ENCODE measurements at places on chromosomes 2 and 18.

GRCh38 chr2:216424274-216424673 lies 12.0 kb downstream of the SMARCAL1 start:
- no peak for DNase-seq

DNA sequence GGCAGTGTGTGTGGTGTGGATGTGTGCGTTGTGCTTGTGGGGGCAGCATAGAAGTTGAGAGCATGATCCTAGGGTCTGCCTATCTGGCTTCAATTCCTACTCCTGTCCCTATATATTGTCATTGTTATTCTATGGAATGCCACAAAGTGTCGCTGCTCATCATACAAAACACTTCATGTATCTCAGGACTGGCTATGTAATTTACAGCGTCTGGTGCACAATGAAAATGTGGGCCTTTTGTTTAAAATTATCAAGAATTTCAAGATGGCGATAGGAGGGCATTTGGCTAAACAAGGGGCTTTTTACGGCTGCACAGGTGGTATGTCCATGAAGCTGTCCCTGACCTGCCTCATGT lies 3.4 kb downstream of the SERPINB2 start:
- no peak for DNase-seq

GRCh38 chr2:227204452-227204851 lies 40.0 kb downstream of the COL4A3 start:
- DNase-seq = no peak

DNA sequence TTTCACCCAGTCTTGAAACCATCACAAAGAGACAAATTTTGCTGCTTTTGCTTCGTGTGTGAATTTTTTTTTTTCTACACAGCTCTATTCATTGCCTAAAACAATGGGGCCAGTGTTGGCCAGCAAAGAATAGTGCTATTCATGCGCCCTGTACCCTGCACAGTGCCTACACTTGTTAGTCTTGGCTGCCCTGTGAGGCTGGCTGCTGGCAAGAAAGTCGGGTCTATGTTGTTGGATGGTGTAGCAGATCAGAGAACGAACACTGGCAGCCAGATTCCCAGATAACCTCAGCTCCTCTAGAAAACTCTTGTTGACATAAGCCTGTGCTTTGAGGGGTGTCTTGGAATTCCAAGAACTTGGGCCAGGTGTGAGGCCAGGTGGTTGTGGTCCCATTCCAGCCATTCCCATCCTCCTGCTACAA lies 455.7 kb upstream of the TCF4 start:
- no peak for DNase-seq

- DNase-seq = no peak
These were observed 1.4 kb downstream of the STARD7 start for GRCh38 chr2:96207073-96207773.

DNA sequence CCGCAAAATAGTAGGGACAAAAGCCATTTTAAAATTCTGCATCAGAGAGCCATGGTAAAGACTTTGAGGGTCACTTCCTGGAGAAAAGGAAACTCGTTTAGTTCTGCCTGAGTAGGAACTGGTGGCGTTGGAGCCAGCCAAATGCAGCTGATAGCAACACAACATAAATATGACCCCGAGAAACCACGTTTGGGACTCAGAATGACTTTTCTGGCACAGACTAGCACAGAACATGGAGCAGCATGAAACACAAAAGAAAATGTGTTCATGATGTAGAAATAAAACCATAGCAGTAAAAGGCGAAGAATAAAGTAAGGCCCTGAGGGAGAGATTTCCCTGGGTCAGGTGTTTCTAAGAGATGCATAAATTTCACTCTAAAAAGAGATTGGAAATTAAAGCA lies 149.2 kb upstream of the KLHL29 start:
- DNase-seq = no peak

GRCh38 chr18:10055125-10055750 lies 141.4 kb downstream of the VAPA start:
- no peak for DNase-seq

- DNase-seq = no peak
These were observed 91.8 kb downstream of the KLHL29 start for GRCh38 chr2:23476786-23477185.

DNA sequence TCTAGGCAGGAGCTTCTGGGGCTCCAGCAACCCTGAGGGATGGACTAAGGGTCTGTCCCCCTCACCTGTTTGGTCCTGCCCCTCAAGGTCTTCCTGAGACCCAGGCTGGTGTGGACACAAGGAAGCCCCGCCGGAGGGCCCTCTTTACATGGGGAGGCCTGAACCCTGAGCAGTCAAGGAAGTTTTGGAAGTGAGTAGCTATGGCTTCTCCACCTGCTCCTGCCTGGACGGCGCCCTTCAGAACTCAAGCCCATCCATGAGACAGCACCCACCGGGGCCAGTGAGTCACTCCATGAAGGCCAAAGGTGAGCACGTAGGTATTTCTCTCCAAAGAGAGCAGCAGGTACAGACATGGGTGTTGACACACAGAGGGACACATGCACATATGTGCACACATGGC lies 98.2 kb upstream of the CTDP1 start:
- DNase-seq = no peak

- no peak for DNase-seq
These were observed 194.8 kb downstream of the ZEB2 start for GRCh38 chr2:144325086-144325485.

DNA sequence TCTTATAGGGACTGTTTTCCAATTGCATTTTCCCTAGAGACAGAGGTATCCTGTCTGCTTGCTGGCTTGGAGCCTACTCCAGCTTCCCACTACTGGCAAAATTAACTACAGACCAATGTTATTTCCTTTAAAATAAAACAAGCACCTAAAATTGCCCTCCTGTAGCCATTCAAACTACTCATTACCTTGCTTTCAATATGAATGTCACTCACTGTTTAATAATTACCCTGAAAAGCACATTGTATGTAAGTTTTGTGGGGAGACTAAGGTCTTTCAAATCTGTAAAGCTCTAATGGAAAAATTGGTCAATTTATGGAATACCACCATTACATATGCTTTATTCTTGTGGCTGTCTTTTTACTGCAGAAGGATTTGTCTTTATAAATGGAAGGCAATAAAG lies 87.3 kb downstream of the DOCK10 start:
- DNase-seq = no peak

GRCh38 chr2:121398853-121399252 lies 113.9 kb upstream of the TFCP2L1 start:
- DNase-seq = no peak

DNA sequence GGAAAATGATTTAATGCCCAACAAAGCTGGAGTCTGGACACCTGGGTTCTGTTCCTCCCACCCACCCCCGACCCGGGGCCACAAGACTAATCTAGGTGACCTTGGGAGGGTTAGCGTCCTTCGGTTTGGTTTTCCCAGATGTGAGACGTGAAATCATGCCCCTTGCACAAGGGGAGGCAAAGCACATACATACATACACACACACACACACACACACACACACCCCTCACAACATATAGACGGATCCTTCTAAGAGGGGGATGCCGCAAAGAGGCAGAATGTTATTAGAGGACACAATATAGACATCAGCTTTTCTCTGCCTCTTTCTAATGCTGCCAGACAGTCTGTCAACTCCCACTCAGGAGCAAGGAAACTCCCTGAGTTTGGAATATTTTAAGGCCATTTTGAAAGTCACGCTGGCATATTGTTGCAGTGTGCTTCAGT lies 616 bp upstream of the RBMS1 start:
- DNase-seq = no peak

GRCh38 chr2:3341336-3341735 lies 36.3 kb downstream of the EIPR1 start:
- DNase-seq = no peak

GRCh38 chr2:192155511-192156118 lies 39.1 kb downstream of the TMEFF2 start:
- no peak for DNase-seq

DNA sequence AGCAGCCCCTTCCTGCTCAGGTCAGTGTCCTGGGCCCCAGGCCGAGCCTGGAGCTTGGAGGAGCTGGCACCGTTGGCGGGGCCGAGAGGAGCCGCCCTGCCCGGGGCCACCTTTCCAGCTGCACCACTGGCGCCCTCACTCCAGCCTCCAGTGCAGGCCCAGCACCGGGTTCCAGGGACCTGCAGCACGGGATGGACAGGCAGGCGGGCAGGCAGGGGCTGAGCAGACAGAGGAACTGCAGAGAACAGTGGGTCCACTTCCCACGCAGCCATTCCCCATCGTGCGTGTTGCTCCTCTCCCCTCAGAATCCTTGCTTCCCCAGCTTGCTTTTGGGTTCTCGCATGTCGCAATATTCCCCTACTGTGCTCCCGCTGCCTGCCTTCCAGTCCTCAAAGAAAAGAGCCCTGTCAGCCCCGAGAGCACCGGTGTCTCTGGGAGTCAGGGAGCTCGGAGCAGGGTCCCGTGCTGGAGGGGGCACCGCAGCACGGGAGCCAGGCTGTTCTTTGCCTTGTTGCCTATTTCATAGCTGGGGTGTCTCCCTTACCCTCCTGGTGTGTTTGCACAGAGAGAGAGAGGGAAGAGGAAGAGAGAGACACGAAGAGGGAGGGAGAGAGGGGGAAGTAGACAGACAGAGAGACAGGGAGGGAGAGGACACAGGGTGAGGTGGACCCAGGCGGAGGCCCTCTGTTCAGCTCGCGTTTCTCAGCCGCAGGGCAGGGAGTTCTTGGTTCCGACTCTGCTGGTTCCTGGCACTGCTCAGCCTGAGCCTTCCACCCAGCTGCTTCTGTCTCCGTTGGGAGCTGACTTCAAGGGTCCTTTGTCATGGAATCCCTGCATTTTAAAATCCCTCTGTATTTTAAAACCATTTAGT lies 126.0 kb downstream of the MBP start:
- DNase-seq = no peak

GRCh38 chr2:98445683-98446581 lies 1.3 kb downstream of the INPP4A start:
- no peak for DNase-seq

Data from stimulated activated CD8-positive, alpha-beta memory T cell treated with anti-CD3 and anti-CD28 coated beads, Interleukin-15, amount 100 ng/mL, for 24 hours (primary cell).